ENCODE measurements at places on chromosomes 12 and 14. TPM values are rescaled to one million over a fixed set of nuclear protein-coding genes. Genes with fewer than 3 reads are reported as not detected.

- no peak overlapping the region for H3K27ac ChIP-seq
- no peaks in the 10 kb centered on the region for H3K27me3 ChIP-seq
- no peaks in the 10 kb centered on the region for H3K4me1 ChIP-seq
These were observed 277.5 kb downstream of the NUAK1 start for GRCh38 chr12:105861227-105861626.

DNA sequence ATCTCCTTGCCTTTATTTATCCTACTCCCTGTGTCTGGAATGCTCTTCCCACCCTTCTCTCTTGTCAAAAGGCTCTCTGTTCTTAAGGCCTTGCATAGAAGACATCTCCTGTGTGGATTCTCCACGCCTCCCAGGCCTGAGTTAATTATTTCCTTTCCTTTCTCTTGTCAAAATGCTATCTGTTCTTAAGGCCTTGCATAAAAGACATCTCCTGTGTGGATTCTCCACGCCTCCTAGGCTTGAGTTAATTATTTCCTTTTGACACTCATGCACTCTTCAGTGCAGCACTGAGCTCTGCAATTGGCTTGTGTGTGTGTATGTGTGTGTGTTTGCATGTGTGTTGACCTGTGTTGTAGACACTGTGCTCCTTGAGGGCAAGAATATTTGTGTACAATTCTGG lies 52.1 kb upstream of the DCD start:
- H3K36me3 ChIP-seq: no peaks in the 10 kb centered on the region
- H3K4me3 ChIP-seq: no peak overlapping the region
- DNase-seq: no peak
- H3K27ac ChIP-seq: no peak overlapping the region
- H3K4me1 ChIP-seq: no peaks in the 10 kb centered on the region

DNA sequence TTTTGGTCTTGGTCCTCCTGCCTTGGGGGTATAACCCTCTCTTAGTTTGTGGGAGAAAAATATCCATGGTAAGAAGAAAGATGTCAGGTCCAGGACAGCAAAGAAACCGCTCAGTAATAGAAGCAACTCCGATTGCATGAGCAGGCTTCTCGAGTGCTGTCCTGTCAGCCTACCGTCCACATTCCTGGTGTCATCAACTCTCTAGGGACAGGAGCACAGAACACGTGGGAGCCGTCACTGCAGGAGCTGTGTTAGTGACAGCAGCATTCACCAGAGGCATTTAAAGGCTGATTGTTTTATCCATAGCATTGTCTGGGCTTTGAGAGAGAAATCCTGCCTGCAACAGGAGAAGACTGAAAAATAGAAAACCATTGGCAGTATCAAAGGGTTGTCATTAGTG lies 244.2 kb downstream of the CACNA1C start:
- H3K27me3 ChIP-seq: no peaks in the 10 kb centered on the region
- no peaks in the 10 kb centered on the region for H3K36me3 ChIP-seq
- H3K4me1 ChIP-seq: peaks cover 18% of the 10 kb centered on the region
- no peak overlapping the region for H3K27ac ChIP-seq
- no peak for DNase-seq

- DNase-seq: no peak
- no peak overlapping the region for H3K4me3 ChIP-seq
- no peaks in the 10 kb centered on the region for H3K4me1 ChIP-seq
These were observed 3.1 kb downstream of the C14orf180 start for GRCh38 chr14:104582662-104583061.

GRCh38 chr14:26855077-26855753 lies 257.4 kb upstream of the NOVA1 start:
- H3K4me3 ChIP-seq: no peak overlapping the region
- no peak for DNase-seq
- no peak overlapping the region for H3K27ac ChIP-seq
- H3K27me3 ChIP-seq: no peaks in the 10 kb centered on the region
- no peaks in the 10 kb centered on the region for H3K36me3 ChIP-seq

Gene CCND2
- 332 TPM for total RNA-seq
